SJCRH30 (cell line): ENCODE measurements at places on chromosomes 4 and X. TPM values are rescaled to one million over a fixed set of nuclear protein-coding genes. Genes with fewer than 3 reads are reported as not detected.

GRCh38 chrX:18146954-18147353, 73.7 kb downstream of the BEND2 start:
- H3K27me3 ChIP-seq = no peaks in the 10 kb centered on the region
- no peak overlapping the region for H3K4me3 ChIP-seq
- DNase-seq = peak; percentile 65
- no peaks in the 10 kb centered on the region for H3K36me3 ChIP-seq
- H3K27ac ChIP-seq = no peak overlapping the region
- no peaks in the 10 kb centered on the region for H3K4me1 ChIP-seq

DNA sequence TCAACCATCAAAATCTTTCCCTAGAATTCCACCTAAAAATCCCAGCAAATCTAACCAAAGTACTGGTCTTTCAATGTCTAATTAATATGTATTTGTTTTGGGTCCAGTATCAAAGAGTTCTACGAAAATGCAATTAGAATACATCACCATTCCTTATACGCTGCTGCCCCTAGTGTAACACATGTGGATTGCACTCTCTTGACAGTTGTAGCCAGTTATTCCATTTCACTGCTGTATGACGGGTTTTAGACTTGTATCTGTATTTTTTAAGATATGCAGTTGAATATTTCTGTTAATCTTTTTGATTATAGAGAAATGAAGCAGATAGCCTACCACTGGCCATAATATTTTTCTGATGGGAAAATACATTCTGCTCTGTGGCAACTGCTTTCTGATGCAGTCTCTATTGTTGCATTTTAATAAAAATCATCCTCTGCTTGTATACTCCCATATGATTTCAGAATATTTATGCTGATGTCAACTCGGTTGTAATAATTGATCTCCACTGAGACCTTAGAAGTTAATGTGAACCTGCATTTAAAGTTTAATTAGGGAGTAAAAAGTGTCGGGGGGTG, 17.1 kb upstream of the PAGE2B start:
- no peaks in the 10 kb centered on the region for H3K36me3 ChIP-seq
- no peak overlapping the region for H3K27ac ChIP-seq
- DNase-seq = no peak
- 0 out of 2 replicates have a peak overlapping the region, but pooled peaks have one; percentile 21 for H3K4me3 ChIP-seq

The RAP1GDS1 gene
- total RNA-seq = 59.3 and 73.0 TPM in 2 replicates

GRCh38 chr4:152259866-152260265, 276.0 kb downstream of the FBXW7 start:
- H3K27me3 ChIP-seq = no peaks in the 10 kb centered on the region
- no peak for DNase-seq
- H3K4me3 ChIP-seq = no peak overlapping the region

The F8A3 gene
- not detected in 2 replicates for total RNA-seq

- H3K27me3 ChIP-seq = no peaks in the 10 kb centered on the region
- H3K4me3 ChIP-seq = no peak overlapping the region
- no peaks in the 10 kb centered on the region for H3K36me3 ChIP-seq
Observed at GRCh38 chr4:151679231-151679630, 81.6 kb downstream of the GATB start.

The HEPH gene
- total RNA-seq = 0.10 and 0.30 TPM in 2 replicates

DNA sequence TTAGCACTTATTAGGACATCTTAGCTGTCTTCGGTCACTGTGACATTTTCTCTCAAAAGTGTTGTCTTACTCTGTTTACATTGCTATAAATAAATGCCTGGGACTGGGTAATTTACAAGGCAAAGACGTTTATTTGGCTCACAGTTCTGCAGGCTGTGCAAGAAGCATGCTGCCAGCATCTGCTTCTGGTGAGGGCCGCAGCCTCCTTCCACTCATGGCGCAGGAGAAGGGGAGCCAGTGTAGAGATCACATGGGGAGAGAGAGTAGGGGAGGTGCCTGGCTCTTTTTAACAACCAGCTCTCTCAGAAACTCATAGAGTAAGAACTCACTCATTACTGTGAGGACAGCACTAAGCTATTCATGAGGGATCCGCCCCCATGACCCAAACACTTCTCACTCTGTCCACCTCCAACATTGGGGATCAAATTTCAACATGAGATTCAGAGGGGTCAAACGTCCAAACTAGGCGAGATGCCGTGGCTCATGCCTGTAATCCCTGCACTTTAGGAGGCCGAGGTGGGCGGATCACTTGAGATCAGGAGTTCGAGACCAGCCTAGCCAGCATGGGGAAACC, 43.5 kb upstream of the HERC6 start:
- H3K36me3 ChIP-seq = no peaks in the 10 kb centered on the region
- no peaks in the 10 kb centered on the region for H3K4me1 ChIP-seq

GRCh38 chrX:68049466-68049865, 383.8 kb downstream of the OPHN1 start:
- H3K36me3 ChIP-seq = no peaks in the 10 kb centered on the region
- H3K27ac ChIP-seq = no peak overlapping the region
- DNase-seq = no peak
- no peaks in the 10 kb centered on the region for H3K27me3 ChIP-seq
- no peak overlapping the region for H3K4me3 ChIP-seq

- H3K4me3 ChIP-seq = no peak overlapping the region
- no peaks in the 10 kb centered on the region for H3K27me3 ChIP-seq
- peaks cover 3% of the 10 kb centered on the region for H3K4me1 ChIP-seq
- DNase-seq = no peak
- H3K36me3 ChIP-seq = no peaks in the 10 kb centered on the region
Observed at GRCh38 chr4:176540814-176541213, 221.0 kb downstream of the SPCS3 start.

The NPNT gene
- total RNA-seq = 64.4 and 71.8 TPM in 2 replicates

- H3K27me3 ChIP-seq = no peaks in the 10 kb centered on the region
- H3K4me3 ChIP-seq = no peak overlapping the region
- no peaks in the 10 kb centered on the region for H3K4me1 ChIP-seq
Observed at GRCh38 chr4:165006886-165007285, 24.9 kb upstream of the TRIM60 start.

- H3K27ac ChIP-seq = no peak overlapping the region
- peaks cover 18% of the 10 kb centered on the region for H3K4me1 ChIP-seq
- no peak overlapping the region for H3K4me3 ChIP-seq
- DNase-seq = no peak
- H3K36me3 ChIP-seq = peaks cover 7% of the 10 kb centered on the region; the same call in 1 of the 2 replicates
- no peaks in the 10 kb centered on the region for H3K27me3 ChIP-seq
Observed at GRCh38 chr4:40986375-40986774, 228.0 kb downstream of the APBB2 start.

GRCh38 chr4:175953116-175953515, 112.5 kb upstream of the WDR17 start:
- no peak overlapping the region for H3K27ac ChIP-seq
- H3K27me3 ChIP-seq = no peaks in the 10 kb centered on the region
- no peaks in the 10 kb centered on the region for H3K36me3 ChIP-seq
- DNase-seq = no peak
- H3K4me3 ChIP-seq = no peak overlapping the region
